ENCODE measurements at places on chromosomes 6 and 20.

DNA sequence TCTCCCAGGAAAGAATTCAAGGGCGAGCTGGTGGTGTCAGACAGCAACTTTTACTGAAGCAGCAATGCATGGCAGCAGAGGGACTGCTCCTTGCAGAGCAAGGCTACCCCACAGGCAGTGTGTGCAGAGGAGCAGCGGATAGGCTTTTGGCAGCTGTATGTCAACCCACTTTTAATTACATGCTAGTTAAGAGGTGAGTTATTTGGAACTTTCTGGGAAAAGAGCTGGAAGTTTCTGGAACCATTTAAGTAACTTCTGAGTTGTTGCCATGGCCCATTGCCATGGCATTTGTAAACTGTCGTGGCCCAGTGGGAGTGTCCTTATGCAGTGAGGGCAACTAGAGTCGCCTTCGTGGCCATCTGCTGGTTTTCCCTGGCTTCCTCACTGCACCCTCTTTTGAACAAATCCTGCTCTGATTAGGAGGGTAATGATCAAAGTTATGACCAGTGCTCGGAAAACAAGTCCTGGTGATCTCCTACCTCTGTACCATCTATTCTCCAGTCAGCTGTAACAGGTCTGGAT, 34.0 kb downstream of the BPIFB4 start:
- DNase-seq, result no peak

DNA sequence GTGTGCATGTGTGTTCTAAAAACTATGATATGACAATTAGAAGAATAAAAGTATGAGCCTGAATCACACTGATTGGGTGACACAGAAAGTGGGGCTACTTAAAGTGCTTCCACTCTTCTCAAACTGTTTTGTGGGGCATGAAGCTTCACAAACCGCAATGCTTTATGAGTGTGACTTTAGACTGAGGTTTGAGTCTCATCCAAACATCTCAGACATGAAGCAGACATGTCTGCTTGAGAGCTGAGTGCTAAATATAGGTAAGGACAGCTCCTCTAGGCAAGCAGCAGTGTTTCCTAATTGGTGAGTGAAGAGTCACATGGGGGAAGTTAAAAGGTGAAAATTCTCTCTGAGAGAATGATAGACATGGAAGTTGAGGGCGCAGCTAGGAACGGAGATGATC, 726.9 kb upstream of the CITED2 start:
- no peak for DNase-seq

- no peak for DNase-seq
These were observed 264.6 kb downstream of the QKI start for GRCh38 chr6:163679012-163679660.

DNA sequence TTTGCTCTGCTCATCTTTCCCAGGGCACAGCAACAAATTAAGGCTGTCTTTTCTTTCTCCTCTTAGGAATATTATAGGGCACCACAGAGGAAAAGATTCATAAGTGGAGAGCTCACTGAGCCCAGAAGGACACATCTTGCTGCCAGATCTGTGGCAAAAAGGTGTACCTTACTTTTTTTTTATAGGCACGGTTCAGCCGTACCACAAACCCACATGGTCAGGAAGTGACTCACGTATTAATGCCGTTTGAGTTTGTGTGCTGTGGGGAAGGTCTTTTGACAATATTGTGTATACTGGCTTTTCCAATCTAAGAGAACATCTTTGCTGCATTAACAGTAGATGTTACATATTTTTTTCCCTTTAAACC, 28.4 kb downstream of the PAQR8 start:
- DNase-seq, result no peak

GRCh38 chr6:116084284-116084683, 16.4 kb upstream of the NT5DC1 start:
- no peak for DNase-seq

DNA sequence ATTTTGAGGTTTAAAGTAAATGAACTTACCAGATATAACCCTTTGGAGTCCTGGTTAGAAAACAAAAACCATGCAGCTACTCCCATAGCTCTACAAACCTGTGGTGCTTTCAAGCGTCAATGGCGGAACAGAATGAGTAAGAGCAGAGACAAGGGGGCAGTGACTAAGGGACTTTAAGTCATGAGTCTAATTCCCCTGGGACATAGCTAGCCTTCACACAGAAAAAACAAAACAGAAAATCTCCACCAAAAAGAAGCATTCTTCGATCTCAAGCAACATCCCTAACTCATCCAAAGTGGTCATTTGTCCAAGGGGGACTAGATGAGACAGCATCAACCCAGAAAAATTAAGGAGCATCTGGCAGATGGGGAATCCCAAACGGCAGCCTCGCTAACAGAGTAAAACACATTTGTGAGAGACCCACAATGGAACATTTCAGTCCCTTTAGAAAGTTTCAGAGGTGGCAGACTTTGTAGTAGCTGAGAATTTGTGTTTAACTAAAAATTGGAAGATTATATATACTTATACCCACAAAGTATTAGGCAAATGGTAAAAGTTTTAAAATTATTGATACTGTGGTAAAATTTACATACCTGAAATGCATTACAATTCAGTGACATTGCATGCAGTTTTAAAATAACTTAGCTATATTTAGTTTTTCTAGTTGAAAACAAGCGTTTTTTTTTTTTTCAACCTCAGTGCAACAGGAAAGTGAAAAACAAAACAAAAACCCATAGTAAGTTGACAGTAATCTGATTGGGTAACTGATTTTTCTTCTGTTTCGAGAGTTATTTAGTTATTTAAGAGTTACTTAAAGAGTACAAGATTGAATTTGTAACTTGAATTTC, 67.5 kb downstream of the KCNQ5 start:
- no peak for DNase-seq

DNA sequence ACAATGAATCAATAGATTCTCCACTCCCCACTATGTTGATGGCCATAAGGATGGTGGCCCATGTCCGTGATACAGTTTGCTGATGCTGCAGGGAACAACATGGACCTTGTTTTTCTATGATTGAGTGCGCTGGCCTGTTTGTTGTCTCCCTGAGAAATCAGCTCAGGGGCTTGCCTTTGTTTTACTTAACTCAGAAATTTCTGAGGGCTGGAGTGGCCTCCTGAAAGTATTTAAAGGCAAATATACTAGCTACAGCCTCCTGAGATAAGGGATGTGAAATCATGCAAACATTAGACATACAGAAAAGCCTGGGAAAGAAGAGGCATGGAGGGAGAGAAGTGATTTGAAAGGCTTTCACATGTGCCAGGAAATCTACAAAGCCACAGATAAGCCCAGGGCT, 170.3 kb upstream of the FLRT3 start:
- DNase-seq, result no peak

GRCh38 chr6:157675831-157676230, 147.2 kb upstream of the SNX9 start:
- no peak for DNase-seq

GRCh38 chr6:168122521-168122920, 43.5 kb upstream of the FRMD1 start:
- no peak for DNase-seq

- DNase-seq, result peak; percentile 18
These were observed at the start of gene STXBP5 for GRCh38 chr6:147204060-147204785. STXBP5 (plus strand) TSS chr6:147204417; CDS start chr6:147204533, 116 bp downstream.

- no peak for DNase-seq
These were observed at the start of gene MATN4 for GRCh38 chr20:45308117-45308778. MATN4 (minus strand) TSS chr20:45308299; CDS start chr20:45305582, 2,717 bp downstream.

DNA sequence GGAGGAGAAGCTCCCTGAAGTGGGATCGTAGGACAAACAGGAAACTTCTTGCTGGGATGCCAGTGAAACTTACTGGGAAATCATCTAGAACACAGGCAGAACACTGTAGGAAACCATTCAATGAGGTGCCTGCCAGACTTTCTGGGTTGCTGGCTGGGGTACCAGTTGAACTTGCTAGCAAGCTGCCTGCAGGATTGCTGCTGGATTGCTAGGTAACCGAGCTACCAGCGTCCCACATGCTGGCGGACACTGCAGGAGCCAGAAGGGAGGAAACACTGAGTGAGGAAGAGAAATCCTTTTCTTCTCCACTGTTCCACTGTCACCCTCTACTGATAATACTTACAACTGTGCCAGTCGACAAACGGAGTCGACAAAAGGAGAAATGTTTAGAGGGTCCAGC, 91.3 kb upstream of the SLC35B3 start:
- no peak for DNase-seq

DNA sequence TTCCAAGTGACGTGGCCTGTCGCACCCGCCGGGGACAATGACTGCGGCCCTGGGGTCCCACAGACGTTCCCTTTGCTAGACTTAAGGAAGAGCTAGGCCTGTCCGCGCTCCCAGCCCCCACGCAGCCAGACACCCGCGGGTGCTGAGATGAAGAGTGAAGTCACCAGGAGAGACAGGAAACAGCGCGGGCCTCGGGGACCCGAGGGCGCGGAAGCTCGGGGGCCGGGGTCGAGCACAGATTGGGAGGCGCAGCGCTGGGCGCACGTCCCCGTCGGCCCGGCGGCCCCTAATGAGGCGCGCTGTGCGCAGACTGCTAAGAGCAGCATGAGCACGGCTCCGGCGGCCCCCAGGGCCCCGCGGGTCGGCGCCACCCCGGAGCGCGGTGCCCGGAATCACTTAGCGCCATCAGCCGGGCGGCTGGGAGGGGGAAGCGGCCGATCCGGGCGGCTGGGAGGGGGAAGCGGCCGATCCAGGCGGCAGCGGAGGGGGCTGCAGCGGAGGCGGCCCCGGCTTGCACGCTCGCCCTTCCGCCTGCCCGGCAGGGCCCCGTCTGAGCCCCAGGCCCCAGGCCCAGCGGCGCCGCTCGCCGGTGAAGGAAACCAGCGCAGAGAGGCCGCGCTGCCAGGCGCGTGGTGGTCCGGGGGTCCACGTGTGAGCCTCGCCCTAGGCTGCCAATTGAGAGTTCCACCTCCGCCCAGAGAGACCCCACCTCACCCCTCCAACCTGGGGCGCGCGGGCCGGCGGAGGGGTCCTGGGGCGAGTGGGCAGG, 8.3 kb upstream of the AVP start:
- peak; percentile 53 for DNase-seq

GRCh38 chr6:110233770-110234374, 53.6 kb downstream of the CDC40 start:
- DNase-seq, result no peak

- no peak for DNase-seq
These were observed 81.9 kb downstream of the LRFN2 start for GRCh38 chr6:40505191-40505810.

DNA sequence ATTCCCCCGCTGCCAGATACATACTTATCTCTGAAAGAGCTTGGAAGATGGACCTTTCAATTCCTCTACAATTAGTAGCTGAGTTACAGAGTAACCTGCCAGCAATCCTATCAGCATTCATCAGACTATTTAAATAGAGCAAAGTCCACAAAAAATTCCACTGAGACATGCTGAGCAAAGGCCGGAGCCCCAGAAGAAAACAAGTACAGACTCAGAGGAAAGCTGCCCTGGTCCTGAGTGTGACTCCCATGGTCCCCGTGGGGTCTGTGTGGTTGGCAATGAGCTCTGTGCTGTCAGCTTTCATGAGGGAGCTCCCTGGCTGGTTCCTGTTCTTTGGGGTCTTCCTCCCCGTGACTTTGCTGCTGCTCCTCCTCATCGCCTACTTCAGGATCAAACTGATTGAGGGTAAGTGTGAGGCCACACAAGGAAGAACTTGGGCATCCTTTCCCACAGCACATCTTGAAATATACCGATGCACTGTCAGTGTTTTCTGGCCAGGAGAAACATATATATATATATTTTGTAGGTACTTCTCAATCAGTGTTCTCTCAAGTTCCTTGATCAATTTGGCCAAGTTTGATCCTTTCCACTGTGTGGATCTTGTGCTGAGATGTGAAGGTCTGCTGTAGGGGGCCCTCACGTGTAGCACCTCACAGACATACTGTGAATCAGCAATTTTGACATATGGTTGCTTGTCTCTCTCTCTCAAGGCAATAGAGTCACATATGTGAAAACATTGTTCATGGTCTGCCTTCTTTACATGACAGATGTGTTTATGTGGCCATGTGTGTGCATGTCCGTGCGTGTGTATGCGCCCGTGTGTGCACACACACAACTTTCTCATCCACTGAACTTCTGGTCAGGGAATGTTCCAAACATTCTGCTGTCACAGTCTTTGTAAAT, at the start of gene SMLR1:
SMLR1 (plus strand) TSS at position 160 of the 903 bp plus-strand sequence; CDS start at position 168, 8 bp downstream.
- DNase-seq, result no peak

- DNase-seq, result no peak
These were observed 32.3 kb downstream of the TULP4 start for GRCh38 chr6:158344534-158344933.

DNA sequence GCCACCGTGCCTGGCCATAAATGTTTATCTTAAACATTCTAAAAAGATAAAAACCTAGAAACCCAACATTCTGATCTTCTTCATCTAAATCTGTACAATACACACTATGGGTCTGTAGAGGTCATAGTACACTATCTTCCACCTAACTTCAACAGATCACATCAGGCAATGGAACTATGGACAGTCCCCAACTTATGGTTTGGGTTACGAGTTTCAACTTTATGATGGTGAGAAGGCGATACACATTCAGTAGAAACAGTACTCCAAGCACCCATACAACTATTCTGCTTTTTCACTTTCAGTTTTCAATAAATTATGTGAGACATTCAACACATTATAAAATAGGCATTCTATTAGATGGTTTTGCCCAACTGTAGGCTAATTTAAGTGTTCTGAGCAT, 23.1 kb downstream of the FKBP5 start:
- DNase-seq, result no peak

All from stimulated activated CD4-positive, alpha-beta T cell treated with anti-CD3 and anti-CD28 coated beads, Interleukin-12 subunit alpha, Interleukin-12 subunit beta, amount 100 ng/mL, for 4 hours (primary cell).